ENCODE measurements at places on chromosomes 11 and 22.

- DNase-seq: no peak
These were observed 114.3 kb upstream of the ZC3H12C start for GRCh38 chr11:109978895-109979294.

GRCh38 chr22:46672731-46673130 is 52.5 kb downstream of the GRAMD4 start:
- no peak for DNase-seq

DNA sequence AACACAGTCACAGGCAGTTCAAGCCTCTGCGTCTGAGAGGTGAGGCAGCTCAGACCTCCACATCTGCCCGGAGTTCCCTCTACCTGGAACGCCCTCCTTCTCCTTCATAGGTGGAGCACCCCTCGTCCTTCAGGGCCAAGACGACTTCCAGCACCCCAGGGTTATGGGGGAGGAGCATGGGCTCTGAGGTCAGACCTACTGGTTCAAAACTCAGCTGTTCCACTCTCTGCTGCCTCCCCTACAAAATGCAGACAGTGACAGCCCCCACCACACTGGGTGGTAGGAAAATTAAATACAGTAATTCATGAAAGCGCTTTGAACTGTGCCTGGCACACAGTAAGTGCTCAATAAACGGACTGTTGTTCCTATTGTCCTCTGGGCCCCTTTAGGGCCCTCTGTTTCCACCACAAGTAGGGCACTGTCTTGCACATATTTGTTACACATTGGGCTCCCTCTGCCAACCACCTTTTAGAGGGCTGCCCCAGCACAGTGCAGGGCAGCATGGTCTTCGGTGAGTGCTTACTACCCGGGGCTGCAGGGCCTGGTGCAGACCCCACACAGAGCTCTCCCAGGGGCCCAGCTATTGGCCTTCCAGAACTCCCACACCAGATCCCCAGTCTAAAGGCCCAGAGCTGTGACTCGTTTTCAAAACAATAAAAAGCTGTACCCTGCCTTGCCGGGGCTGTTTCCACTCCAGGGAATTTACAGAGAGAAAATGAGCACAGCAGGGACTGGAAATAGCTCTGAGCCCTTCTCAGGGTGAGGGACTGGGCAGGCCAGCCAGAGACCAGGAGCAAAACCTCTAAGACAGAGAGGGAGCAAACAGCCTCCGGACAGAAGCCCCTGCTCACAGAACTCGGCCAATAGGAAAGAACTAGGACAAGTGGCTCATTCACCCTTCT is 2.5 kb downstream of the TMEM184B start:
- no peak for DNase-seq

DNA sequence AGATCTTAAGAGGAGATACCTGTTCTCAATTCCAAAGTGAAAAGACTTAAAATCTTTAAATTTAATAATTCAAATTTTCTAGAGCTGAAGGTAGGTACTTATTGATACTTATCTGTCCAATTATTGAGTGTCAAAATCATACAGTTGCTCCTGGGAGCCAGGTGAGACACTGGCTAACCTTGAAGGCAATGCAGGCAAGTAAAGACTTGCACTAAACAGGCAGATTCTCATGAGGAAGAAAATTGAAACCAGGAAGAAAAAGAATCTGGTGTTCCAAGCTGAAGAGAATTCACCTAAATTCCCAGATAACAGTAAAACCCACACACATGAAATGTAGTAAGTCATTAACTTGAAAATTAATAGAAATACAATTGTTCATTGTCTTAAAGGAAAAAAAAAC is 30.3 kb downstream of the VSIG10L2 start:
- DNase-seq: no peak

DNA sequence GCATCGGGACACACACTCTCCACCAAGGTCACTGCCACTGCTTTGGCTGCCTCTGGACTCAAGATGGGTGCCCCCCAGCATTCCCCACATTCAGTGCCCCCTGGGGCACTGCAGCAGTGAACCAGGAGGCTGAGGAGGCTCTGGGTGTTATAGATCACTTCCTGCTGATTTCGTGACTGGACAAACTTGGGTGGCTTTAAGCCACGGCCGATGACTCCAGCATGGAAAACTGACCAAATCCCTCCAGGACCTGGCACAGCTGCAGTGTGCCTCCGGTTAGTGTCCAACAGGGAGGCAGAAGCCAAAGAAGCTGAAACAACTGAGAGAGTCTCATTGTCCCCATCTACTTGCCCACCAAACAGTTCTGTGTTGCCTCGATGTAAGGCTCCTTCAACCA is 1.2 kb upstream of the GANAB start:
- no peak for DNase-seq

GRCh38 chr11:9750551-9750950 is 86.7 kb downstream of the SWAP70 start:
- no peak for DNase-seq

GRCh38 chr11:71995726-71996291 is 2.9 kb upstream of the IL18BP start:
- DNase-seq: no peak

GRCh38 chr11:279966-280705 is 1.9 kb downstream of the NLRP6 start:
- DNase-seq: no peak

DNA sequence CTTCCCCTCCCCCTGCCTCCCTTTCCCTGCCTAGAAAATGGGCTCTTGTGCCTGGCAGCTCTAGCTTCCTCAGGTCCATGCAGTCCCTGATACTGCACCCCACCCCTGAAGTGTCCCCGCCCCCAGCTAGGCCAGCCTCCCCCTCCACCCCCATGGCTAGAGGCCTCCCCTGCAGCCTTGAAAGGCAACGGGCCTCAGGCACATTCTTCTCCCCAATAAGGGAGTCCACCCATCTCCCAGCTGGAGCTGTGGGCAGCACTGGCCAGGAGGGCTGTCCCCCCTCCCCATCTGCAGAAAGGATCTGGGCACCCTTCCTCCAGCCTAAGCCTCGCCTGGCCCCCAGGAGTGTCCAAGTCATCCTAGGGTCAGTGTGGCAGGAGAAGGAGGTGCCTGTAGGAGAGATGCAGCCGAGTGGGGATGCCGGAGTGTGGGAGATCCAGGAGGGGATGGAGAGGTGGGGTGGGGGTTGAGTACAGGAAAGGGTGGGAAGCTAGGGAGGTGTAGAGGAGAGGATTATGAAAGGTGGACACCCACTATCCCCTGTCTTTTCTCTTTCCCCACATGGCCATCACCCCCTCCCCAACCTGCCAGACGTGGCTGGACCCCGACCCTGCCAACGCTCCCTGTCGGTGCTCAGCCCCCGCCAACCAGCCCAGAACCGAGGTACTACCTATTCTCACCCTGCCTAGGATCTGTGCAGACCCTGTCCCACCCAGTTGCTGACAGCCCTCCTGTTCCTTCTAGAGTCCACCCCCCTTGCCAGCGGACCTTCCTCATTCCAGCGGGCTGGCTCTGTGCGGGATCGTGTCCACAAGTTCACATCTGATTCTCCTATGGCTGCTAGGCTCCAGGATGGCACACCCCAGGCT is 9.3 kb downstream of the SMTN start:
- no peak for DNase-seq

DNA sequence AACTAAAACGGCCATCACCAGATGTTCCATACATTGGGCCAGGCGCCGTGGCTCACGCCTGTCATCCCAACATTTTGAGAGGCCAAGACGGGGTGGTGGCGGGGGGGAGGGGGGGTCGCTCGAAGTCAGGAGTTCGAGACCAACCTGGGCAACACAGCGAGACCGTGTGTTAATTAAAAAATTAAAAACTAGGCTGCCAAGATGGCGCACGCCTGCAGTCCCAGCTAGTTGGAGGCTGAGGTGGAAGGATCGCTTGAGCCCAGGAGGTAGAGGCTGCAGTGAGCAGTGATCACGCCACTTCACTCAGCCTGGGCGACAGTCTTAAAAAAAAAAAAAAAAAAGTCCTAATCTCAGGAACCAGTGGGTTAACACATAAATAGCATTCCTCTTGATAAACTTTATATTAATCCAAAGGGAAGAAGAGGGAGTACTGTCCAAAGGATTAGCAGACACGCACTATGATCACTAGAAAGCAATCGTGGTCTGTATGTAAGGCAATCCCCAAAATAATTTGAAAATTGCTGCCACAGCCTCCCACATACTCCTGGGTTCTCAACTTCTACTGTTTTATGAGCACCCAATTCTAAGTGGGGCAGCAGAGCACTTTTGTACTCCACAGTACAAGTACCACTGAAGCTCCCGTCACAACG is 604 bp downstream of the PUS3 start:
- no peak for DNase-seq

- DNase-seq: no peak
These were observed 724.5 kb upstream of the CNTN5 start for GRCh38 chr11:98296091-98296880.

- no peak for DNase-seq
These were observed 154.3 kb downstream of the FBXO7 start for GRCh38 chr22:32628628-32629572.

DNA sequence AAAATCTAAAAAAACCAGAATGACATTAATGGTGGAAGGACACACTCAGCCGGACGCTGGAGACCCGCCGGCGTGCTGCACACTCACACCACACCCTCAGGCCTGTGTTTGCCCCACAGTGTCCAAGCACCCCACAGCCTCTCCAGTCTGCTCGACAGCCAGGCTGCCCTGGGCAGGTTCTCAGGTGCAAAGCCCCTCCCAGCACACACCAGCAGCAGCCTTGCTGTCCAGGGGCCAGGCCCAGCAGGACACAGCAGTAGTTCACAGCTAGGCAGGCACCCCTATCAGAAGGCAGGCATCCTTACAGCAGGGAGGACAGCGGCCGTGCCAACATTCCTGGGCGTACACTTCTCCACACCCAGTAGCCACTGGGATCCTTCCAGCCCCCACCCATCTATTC is 1.7 kb upstream of the SLC25A1 start:
- DNase-seq: no peak

DNA sequence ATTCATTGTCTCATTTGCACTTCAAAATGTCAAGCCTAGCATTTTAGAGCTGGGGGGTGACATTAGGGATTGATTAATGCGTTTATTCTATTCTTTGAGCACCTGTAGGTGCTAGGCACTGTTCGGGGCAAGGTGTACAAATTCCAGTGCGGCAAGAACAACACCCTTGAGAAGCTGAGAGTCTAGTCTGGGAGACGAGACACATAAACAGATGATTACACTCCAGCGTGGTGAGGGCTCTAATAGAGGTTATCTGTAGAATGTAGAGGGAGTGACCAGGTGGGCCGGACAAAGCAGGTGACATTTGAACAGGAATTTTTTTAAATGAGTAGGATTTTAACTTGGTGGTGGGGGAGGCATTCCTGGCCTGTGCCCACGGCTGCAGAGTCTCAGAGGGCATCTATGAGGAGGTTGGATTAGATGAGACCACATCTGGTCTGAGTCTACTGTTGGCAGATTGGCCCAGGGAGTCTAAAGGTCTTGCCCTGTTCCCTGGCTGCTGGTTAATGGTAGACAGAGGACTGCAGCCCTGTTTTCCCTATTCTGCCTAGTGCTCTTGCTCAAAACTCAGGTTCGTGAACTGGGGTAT is 970 bp downstream of the CAT start:
- no peak for DNase-seq
